ENCODE measurements at places on chromosomes 7 and 10. TPM values are rescaled to one million over a fixed set of nuclear protein-coding genes. Genes with fewer than 3 reads are reported as not detected.

ANXA7 gene
- total RNA-seq: 112 TPM

AQP1 gene
- 0.23 TPM for total RNA-seq

TWIST1 gene
- total RNA-seq: not detected

PHYHIPL gene
- total RNA-seq: not detected

OR2A1 gene
- not detected for total RNA-seq

KDM7A gene
- 60.7 TPM for total RNA-seq

CC2D2B gene
- not detected for total RNA-seq

NPC1L1 gene
- 0.13 TPM for total RNA-seq

NPTX2 gene
- total RNA-seq: not detected

SKIDA1 gene
- 0.08 TPM for total RNA-seq

MDFIC gene
- 22.1 TPM for total RNA-seq

CELF2 gene
- 175 TPM for total RNA-seq

DNA sequence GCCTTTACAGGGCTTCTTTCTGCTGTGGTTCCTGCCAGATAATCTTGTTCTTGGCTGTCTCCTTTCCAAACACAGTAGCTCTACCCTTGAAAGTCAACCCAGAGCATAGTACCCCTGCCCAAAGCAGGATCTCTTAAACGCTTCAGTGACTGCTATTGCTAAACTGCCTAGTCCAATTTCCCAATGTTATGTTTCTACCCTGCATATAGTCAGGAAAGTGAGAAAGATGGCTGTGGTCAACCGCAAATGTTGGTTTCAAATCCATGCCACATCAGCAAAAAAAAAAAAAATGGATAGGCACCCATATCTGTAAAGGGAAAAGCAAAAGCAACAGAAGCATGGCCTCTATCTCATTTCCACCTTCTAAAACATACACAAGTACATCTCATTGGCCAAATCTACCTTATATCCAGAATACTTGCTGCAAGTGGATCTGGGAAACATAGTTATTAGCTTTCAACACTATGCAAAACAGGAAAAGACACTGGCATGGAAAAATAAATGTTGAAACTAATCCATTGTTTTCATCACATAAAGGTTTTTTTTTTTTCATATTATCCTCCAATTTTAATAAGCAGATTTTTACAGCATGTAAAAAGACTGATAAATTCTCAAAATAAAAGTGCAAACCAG lies 59.8 kb downstream of the DNAJC1 start:
- H3K36me3 ChIP-seq: peaks cover 6% of the 10 kb centered on the region
- H3K4me3 ChIP-seq: no peak overlapping the region
- H3K27ac ChIP-seq: no peak overlapping the region
- no peaks in the 10 kb centered on the region for H3K27me3 ChIP-seq
- H3K4me1 ChIP-seq: peaks cover 6% of the 10 kb centered on the region

- H3K27ac ChIP-seq: no peak overlapping the region
- no peak overlapping the region for H3K4me3 ChIP-seq
- DNase-seq: no peak
- H3K27me3 ChIP-seq: no peaks in the 10 kb centered on the region
- H3K36me3 ChIP-seq: no peaks in the 10 kb centered on the region
Measured at GRCh38 chr10:78895469-78895868, 173.3 kb upstream of the ZMIZ1 start.

DNA sequence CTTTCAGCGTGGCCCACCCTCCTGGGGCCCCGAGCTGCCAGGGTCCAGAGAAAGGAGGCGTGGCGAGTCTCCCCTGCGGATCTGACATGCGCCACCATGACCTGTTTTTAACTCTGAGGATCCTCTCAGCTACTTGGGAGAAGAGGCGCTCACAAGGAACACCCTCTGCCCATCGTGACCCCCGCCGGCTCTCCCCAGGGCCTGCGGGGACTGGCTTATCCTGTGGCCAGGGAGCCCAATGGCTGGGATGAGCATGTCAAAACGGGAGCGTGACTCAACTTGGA lies 93.7 kb downstream of the EBF3 start:
- no peak for DNase-seq
- H3K36me3 ChIP-seq: no peaks in the 10 kb centered on the region
- no peak overlapping the region for H3K4me3 ChIP-seq
- H3K4me1 ChIP-seq: peaks cover 7% of the 10 kb centered on the region
- peaks cover 2% of the 10 kb centered on the region for H3K27me3 ChIP-seq

- H3K36me3 ChIP-seq: no peaks in the 10 kb centered on the region
- DNase-seq: no peak
- peaks cover 34% of the 10 kb centered on the region for H3K27me3 ChIP-seq
- no peak overlapping the region for H3K4me3 ChIP-seq
Measured at GRCh38 chr7:106450716-106451115, 165.9 kb upstream of the NAMPT start.

GRCh38 chr7:150781103-150781502 lies 19.1 kb downstream of the TMEM176B start:
- H3K27ac ChIP-seq: no peak overlapping the region
- H3K4me3 ChIP-seq: no peak overlapping the region
- no peaks in the 10 kb centered on the region for H3K36me3 ChIP-seq

- H3K27ac ChIP-seq: no peak overlapping the region
- no peak overlapping the region for H3K4me3 ChIP-seq
- peaks cover 5% of the 10 kb centered on the region for H3K27me3 ChIP-seq
- DNase-seq: no peak
Measured at GRCh38 chr7:80760292-80760691, 121.8 kb downstream of the CD36 start.

GRCh38 chr7:78002021-78002420 lies 203.4 kb downstream of the PHTF2 start:
- H3K4me1 ChIP-seq: no peaks in the 10 kb centered on the region
- H3K27me3 ChIP-seq: no peaks in the 10 kb centered on the region
- no peak overlapping the region for H3K4me3 ChIP-seq
- H3K27ac ChIP-seq: no peak overlapping the region
- no peaks in the 10 kb centered on the region for H3K36me3 ChIP-seq

DNA sequence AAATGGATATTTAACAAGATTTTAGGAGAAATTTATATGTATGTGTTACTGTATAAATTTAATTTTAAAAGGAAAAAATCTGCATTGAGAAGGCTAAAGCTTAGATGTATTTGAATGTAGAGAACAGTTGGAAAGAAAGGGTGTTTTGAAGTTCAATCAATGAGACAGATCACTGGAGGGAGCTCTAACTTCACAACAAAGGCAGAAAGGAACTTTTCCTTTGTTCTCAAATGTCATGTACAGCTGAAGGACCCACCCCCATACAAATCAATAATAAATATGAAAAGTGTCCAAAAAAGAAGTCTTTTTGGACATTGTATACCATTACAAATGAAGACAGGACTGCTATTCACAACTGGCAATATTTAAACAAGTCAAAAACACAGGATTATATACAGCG lies 403.4 kb downstream of the DNAJB9 start:
- H3K36me3 ChIP-seq: no peaks in the 10 kb centered on the region
- no peak overlapping the region for H3K27ac ChIP-seq
- no peak for DNase-seq

GRCh38 chr7:158549616-158550393 lies 37.8 kb downstream of the PTPRN2 start:
- DNase-seq: no peak
- no peaks in the 10 kb centered on the region for H3K4me1 ChIP-seq
- no peak overlapping the region for H3K27ac ChIP-seq
- H3K36me3 ChIP-seq: no peaks in the 10 kb centered on the region
- no peak overlapping the region for H3K4me3 ChIP-seq

- peak overlapping the region; percentile 85 for H3K4me3 ChIP-seq
- no peaks in the 10 kb centered on the region for H3K27me3 ChIP-seq
- H3K36me3 ChIP-seq: peaks cover 47% of the 10 kb centered on the region
- peak overlapping the region; percentile 100 for H3K27ac ChIP-seq
Measured at GRCh38 chr10:119501690-119502089, 40.8 kb downstream of the RGS10 start.

DNA sequence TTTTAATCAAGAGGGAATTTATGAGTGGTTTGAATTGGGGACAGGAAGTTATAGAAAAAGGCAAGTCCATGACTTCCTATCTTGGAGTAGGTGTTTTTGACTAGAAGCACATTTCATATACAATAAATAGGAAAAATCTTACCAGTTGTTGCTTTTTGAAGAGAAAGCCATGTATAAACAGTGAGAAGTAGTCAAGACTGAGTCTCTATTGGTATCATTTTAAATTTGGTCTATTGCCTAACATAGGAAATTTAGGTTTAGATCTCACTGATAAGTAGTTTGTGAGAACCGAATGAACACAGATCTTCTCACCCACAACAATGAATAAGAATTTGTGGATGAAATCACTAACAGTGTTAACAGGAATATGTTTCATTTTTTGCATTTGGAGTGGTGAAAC lies 387.2 kb downstream of the BBS9 start:
- no peak overlapping the region for H3K4me3 ChIP-seq
- peaks cover 16% of the 10 kb centered on the region for H3K36me3 ChIP-seq
- H3K27ac ChIP-seq: no peak overlapping the region
- no peak for DNase-seq

DNA sequence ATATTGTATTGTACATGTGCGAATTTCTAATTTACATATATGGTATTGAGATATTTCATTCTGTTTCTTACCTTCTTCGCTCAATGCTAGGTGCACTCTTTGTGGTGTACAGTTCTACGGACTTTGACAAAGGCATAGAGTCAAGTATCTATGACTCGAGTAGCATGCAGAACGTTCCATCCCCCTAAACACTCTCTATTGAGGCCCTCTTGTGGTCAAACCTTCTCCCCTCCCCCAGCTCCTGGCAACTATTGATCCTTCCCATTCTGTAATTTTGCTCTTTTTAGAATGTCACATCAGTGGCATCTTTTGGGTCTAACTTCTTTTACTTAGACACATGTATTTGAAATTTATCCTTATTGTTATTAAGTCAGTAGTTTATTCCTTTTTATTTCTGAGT lies 30.7 kb upstream of the GDF10 start:
- peaks cover 52% of the 10 kb centered on the region for H3K4me1 ChIP-seq
- H3K4me3 ChIP-seq: no peak overlapping the region
- H3K27ac ChIP-seq: peak overlapping the region; percentile 40
- H3K36me3 ChIP-seq: no peaks in the 10 kb centered on the region
- no peak for DNase-seq

DNA sequence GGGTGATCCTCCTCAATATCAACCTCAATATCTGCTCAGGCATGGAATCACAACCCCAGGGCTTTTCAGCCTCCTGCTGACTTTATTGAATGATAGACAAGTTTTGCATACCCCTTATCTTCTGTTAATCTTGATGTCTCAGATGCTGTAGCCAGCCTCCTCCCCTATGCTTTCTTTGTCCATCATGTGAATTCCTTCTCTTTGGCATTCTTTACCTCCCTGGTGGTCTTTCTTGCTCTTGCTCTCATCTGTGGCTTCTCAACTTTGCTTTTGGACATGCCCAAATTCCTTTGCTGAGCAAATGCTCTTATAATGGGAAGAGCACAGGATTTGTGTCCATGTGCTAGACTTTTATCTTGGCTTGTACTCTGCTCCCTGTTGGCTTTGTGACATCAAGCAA lies 73.4 kb upstream of the FAM13C start:
- no peak overlapping the region for H3K4me3 ChIP-seq
- no peaks in the 10 kb centered on the region for H3K4me1 ChIP-seq
- DNase-seq: no peak
- no peak overlapping the region for H3K27ac ChIP-seq

GRCh38 chr10:69803809-69804208 lies 2.1 kb downstream of the COL13A1 start:
- H3K4me1 ChIP-seq: peaks cover 12% of the 10 kb centered on the region
- DNase-seq: no peak
- H3K36me3 ChIP-seq: no peaks in the 10 kb centered on the region

- no peak for DNase-seq
- H3K27me3 ChIP-seq: peaks cover 3% of the 10 kb centered on the region
Measured at GRCh38 chr10:971150-971542, 17.1 kb upstream of the GTPBP4 start.

- H3K4me1 ChIP-seq: peaks cover 17% of the 10 kb centered on the region
- peak overlapping the region; percentile 81 for H3K4me3 ChIP-seq
- peak overlapping the region; percentile 38 for H3K27ac ChIP-seq
Measured at GRCh38 chr10:11631890-11632587, 20.6 kb upstream of the USP6NL start.

DNA sequence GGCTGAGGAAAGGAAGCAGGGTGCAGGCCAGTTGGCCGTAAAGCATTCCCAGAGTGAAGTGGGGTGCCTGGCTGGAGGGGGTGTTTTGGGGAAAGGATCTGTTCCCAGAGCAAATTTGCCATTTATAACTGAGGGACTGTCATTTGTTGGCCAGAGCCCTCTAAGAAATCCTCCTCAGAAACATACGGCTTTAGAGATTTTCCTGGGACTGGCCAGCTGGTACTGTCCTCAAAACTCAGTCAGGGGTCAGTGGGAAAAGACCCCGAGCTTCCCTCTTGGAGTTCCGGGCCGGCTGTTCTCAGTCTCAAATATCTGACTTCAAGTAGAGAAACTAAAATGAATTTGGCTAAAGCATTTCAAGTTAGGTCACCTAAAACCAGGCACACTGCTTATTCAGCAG lies 55.9 kb downstream of the ETV1 start:
- DNase-seq: no peak
- no peak overlapping the region for H3K27ac ChIP-seq
- no peak overlapping the region for H3K4me3 ChIP-seq
- H3K27me3 ChIP-seq: no peaks in the 10 kb centered on the region
- H3K36me3 ChIP-seq: no peaks in the 10 kb centered on the region

DNA sequence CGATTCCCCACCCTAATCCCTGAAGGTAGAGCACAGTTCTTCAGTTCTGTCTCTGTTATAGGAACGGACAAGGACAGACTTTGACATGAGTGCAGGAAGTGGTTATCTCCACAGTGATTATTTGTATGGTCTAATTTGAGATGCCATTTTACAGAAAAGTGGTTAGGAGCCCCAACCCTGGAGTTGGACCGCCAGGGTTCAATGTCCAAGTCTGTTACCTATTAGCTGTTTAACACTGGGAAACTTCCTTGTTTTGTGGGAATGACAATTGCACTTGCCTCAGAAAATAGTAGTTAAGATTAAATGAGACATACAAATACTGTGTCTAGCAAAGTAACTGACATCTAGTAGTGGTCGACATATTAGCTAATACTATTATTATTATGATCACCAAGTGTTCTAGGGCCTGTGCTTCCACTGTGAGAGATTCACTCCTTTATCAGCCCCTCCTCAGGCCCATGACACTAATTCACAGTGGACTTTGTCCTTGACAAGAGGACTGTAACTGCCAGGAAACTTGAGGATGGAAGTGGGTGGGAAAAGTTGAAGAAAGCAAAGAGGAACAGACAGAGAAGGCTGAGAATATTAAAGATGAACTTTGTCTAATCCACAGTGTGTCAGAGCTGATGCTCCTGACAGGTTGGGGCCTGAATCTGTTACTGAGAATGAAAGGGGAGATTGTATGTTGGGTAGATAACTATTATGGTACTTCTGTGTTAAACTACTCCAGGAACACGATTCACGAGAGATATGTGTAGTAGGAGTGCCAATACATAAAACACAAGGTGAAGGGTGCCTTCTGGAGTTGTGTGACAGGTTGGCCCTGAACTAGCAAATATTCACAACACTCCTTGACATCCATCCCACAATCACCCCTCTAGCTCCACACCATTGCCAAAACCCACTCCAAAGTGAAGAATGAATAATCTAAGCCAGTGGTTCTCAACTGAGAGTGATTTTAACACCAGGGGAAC lies 66.4 kb downstream of the TAC1 start:
- no peaks in the 10 kb centered on the region for H3K4me1 ChIP-seq
- H3K27me3 ChIP-seq: peaks cover 13% of the 10 kb centered on the region
- no peak for DNase-seq
- H3K4me3 ChIP-seq: no peak overlapping the region
- H3K36me3 ChIP-seq: no peaks in the 10 kb centered on the region
